ENCODE measurements at places on chromosomes 6 and 20.

- DNase-seq, result no peak
Measured at GRCh38 chr6:17965397-17965796, 22.0 kb downstream of the KIF13A start.

- no peak for DNase-seq
Measured at GRCh38 chr6:41654698-41655151, 16.5 kb downstream of the MDFI start.

- no peak for DNase-seq
Measured at GRCh38 chr6:168078175-168078942, 653 bp downstream of the FRMD1 start.

DNA sequence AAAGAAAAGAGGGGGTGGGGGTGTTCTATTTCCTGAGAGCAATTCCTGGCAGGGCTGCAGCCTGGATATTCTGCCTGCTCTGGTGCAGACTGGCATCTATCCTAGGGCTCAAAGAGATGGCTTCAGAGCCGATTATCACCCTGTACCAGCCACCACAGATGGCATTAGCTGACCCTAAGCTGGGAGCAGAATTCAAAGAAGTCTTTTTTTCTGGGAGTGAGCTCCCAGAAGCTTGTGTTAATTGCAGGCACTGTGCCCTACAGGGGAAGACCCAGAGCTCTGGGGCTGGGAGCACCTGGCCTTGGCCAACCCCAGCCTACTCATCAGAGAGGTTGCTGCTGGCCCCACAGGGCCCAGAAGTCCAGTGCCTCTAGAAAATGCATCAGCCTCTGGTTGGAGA is 85.9 kb downstream of the PXDC1 start:
- DNase-seq, result no peak

DNA sequence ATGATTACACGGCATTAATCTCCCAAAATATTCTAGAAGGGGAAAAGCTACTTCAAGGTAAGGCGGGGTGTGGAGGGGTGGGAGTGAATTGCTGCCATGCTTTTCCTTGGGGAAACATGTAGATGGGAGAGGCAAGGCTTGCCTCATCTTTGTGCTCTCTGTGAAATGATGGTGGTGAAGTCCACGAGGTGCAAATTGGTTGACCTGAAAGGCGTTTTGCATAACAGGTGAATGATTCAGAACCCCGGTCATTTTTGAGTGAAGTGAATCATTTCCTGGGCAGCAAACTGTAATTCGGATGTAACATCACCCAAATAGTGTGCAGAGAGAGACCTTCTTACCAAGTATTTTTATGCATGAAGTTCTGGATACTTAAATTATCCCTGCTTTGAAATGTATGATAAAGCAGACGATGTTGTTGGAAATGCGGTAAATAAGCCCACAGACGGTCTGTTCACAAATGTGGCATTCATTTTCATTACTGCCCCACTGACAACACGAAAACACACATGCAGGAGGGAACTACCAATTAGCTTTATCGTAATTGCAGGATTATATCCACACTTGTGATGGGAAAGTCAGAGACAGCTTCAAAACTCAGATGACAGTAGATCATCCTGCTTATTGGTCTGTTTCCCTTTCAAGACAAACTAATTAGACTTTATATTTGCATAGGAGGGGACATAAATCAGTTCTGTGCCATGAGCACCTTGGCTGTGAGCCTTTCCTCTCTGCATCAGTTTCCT is 3.0 kb downstream of the CDH4 start:
- peak; percentile 87 for DNase-seq

DNA sequence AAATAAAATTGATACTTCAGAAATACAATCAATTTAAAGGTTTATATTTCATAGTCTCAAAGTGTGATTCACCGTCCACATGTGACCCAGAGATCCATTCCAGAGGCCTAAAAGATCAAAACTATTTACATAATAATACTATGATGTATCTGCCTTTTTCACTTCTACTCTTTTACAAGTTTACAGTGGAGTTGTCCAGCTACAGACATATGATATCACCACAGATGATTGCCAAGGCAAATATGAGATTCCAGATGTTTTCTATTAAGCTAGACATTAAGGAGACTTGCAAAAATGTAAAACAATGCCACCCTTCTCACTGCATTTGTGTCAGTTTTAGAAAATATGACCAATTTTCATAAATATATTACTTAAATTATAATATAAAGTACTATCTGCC is 443.7 kb downstream of the GJA1 start:
- no peak for DNase-seq

DNA sequence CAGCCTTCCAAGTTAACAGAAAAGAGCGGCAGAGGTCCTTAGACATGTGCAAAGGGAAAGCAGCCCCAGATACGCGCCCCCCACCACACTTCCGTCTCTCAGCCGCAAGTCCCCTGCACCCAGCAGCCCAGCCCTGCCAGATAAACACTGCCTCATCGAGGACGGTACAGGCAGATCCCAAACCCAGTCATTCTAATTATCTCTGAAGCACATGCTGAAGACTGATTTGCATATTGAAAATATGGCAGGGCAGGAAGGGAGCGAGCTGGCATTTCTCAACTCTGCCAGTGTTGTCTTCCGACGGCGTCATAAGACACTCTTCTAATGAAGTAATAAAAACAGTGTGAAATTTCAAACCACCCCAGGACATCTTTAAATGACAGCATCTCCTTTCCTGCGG is 122.8 kb upstream of the CDH4 start:
- no peak for DNase-seq

GRCh38 chr6:137002505-137002904 is 42.3 kb downstream of the IL20RA start:
- no peak for DNase-seq

DNA sequence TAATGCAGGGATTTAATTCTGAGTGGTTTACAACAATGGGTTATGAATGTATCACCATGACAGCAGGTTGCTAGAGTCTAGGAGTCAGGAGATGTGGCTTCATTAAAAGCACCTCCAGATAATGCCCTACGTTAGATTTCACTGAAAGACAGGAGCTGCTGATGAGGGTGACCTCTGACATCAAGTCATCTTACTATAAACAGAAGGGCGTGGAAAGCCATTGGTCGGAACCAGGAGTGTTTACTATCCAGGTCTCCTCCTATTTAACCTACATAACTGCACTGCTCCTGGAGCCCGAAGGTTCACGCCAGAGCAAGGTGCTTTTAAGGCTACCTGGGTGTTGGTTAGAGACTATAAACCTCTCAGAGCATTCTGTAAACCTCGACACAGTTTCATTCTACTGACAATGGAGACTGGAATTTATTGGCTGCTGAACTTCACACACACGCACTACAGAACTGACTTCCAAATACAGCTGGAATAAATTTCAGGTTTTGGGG is 128.7 kb downstream of the EYA4 start:
- DNase-seq, result no peak

- no peak for DNase-seq
Measured at GRCh38 chr20:46990596-46991104, 96.0 kb downstream of the EYA2 start.

DNA sequence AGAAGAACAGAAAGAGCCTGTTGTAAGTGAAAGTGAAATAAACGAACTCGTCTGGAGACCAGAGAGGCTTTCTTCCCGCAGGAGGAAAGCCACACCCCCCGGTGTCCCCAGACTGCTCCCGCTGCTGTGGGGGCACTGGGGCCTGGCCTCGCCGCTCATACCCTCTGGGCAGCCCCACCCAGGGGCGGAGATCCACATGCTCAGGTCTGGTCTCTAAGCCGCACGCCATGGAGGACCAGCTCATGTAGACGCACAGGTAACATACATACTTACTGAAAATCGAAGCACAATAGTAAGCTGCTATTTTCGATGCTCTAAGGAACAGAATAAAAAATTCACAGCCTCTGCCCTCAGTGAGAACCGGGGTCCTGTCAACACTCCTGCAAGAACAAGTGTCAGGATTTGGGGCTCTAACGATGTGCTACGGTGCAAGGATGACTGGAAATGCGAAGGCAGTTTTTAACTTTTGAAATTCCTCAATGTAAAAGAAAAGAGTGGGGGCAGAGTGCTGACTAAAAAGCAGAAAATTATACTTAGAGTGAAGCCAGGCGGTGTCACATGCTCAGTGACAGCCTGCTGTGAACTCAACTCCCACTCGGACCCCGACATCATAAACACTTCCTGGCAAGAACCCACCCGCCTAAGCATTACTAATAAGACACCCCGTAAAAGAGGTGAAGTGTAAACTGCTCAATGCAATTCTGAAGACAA is 110.5 kb downstream of the IRF4 start:
- DNase-seq, result peak; percentile 49

GRCh38 chr6:108441141-108441540 is 119.6 kb upstream of the FOXO3 start:
- DNase-seq, result no peak

GRCh38 chr6:27865850-27866356 is 46.3 kb downstream of the OR2B2 start:
- no peak for DNase-seq

DNA sequence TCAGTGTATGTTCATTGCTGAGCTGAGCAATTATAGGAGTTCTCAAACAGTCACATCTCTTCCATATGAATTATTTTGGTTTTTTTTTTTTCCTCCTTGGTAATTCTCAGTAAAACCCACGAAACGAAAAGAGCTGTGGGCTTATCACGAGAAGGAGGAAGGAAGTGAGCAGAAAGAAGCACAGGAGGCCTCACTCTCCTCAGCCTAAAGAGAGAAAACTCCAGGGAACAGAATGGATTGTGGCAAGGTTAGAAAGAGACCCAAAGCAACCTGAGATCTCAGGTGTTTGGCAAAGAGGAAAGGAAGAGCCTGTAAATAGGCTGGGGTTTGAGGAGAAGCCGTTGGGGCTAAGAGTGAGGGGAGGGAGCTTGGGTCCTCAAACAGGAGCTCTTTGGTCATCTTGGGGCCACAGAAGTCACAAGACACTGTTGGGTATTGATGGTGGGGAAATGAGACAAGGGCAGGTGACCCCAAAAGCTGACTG is 67.8 kb upstream of the CITED2 start:
- DNase-seq, result no peak

- DNase-seq, result no peak
Measured at GRCh38 chr6:106759112-106759511, 129.7 kb downstream of the QRSL1 start.
